Neural crest cell (in vitro differentiated cells): ENCODE measurements at places on chromosomes 7 and 10. TPM values are rescaled to one million over a fixed set of nuclear protein-coding genes. Genes with fewer than 3 reads are reported as not detected.

The TET1 gene
- 27.7 and 30.0 TPM in 2 replicates for total RNA-seq

The AP1S1 gene
- 78.8 and 90.1 TPM in 2 replicates for total RNA-seq

The BEND7 gene
- 21.9 and 25.0 TPM in 2 replicates for total RNA-seq

The RTKN2 gene
- 27.5 and 29.2 TPM in 2 replicates for total RNA-seq

The DRGX gene
- total RNA-seq: 0.18 and 0.19 TPM in 2 replicates

The SYT15 gene
- total RNA-seq: 1.4 and 1.6 TPM in 2 replicates

The ZPBP gene
- total RNA-seq: not detected in 2 replicates

The UMAD1 gene
- total RNA-seq: 9.3 and 9.8 TPM in 2 replicates

The SRGN gene
- total RNA-seq: not detected in 2 replicates

The MYL10 gene
- total RNA-seq: not detected in 2 replicates

The CRTAC1 gene
- total RNA-seq: 0.82 and 1.1 TPM in 2 replicates

The PRKG1 gene
- 4.4 and 4.5 TPM in 2 replicates for total RNA-seq

The MINPP1 gene
- total RNA-seq: 23.9 TPM in 2 replicates

The RARRES2 gene
- 24.4 and 26.3 TPM in 2 replicates for total RNA-seq

The DOCK1 gene
- 55.8 and 62.9 TPM in 2 replicates for total RNA-seq

The EGR2 gene
- total RNA-seq: 14.2 and 14.4 TPM in 2 replicates

The MBL2 gene
- total RNA-seq: not detected in 2 replicates

The THNSL1 gene
- 6.3 and 6.5 TPM in 2 replicates for total RNA-seq
